Activated T-helper 17 cell treated with anti-CD3 and anti-CD28 coated beads, Interleukin-2, amount 50 U/mL, for 72 hours (primary cell): ENCODE measurements at places on chromosomes 12 and 14. TPM values are rescaled to one million over a fixed set of nuclear protein-coding genes. Genes with fewer than 3 reads are reported as not detected.

DEGS2 gene
- total RNA-seq: 0.30 TPM

DNA sequence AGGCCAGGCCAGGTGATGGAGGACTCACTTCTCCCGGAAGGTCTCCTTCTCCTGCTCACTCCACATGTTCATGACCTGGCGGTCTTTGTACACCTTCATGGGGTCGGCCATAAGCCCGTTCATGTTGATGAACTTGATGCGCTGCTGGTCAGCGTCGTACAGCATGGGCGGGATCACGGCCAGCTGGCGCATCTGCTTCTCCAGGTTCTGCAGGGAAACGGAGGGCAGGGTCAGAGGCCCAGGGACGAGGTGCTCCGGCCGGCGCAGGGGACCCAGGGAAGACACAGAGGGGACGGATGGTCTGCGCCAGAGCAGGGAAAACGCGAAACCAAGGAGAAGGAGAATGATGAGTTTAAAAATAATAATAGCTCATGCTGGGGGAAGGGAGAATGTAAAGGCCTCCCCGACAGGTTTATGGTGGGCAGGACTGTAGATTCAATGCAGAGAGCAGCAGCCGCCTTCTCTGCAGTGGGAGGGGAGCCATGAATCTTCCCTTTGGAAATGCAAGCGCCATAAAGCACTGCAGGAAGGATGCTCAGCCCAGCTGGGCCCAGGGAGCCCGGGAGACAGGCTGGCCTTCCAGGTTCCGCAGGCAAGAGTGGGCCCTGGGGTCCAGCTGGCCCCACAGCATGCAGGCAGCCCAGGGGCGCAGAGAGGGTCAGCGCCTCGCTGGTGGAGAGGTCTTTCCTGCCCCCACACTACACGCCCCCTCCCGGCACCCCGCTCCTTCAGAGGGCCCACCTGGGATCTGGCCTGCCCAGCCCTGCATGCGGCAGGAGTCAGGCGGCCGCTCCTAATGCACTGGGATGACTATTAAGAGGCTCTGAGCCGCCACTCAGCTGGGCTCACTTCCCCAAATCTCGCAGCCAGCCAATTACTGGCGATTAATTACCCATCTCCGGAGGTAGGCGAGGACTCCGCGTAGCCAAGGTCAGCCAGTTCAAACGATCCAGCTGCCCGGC lies 132.0 kb downstream of the RFLNA start:
- ATAC-seq: no peak

- ATAC-seq: no peak
Observed at GRCh38 chr14:103775506-103775905, 59.9 kb downstream of the ZFYVE21 start.

DNA sequence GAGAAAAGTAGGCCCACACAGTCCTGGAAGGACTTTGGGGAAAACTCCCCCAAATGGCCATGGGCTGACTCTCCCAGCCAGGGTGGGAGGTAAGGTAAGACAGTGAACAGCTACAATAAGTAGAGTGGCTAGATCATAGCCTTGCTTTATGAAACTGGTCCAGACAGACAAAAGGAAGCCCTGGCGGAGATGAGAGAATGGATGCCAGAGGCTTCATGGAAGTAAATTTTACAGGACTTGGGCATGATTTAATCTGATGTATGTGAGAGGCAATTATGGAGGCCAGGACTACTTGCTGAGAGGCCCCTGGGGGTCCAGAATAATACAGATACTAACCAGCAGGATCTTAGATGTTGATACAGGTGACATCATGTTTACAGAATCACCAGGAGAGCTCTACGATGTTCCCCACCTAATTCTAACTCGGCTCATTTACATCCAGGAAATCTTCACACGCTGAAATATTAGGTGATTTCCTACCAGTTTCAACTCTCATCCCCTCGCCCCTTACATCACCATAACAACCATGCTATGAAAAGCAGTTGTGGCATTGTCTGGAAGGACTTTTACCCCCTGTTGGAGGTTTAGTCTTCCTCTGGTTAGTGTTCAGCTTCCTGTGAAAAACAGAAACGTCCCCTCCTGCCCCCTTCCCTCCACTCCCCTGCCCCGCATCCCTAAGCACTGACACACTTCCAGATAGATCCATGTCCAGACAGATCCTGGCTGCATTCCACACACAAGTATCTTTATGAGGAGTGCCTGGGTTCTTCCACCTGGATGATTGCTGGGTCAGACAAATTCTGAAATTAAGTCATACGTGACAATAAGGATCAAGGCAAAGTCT lies 39.5 kb upstream of the NT5DC3 start:
- ATAC-seq: peak; percentile 32

GRCh38 chr14:89607453-89607852 lies 190.4 kb upstream of the FOXN3 start:
- no peak for ATAC-seq

- ATAC-seq: peak; percentile 23
Observed at GRCh38 chr12:11652351-11653040, 3.0 kb downstream of the ETV6 start.

GRCh38 chr14:90600619-90601018 lies 203.8 kb downstream of the CALM1 start:
- no peak for ATAC-seq
